ENCODE measurements at places on chromosomes 12 and 14. TPM values are rescaled to one million over a fixed set of nuclear protein-coding genes. Genes with fewer than 3 reads are reported as not detected.

The SLC10A1 gene
- total RNA-seq = not detected

The PHETA1 gene
- total RNA-seq = 5.5 TPM

DNA sequence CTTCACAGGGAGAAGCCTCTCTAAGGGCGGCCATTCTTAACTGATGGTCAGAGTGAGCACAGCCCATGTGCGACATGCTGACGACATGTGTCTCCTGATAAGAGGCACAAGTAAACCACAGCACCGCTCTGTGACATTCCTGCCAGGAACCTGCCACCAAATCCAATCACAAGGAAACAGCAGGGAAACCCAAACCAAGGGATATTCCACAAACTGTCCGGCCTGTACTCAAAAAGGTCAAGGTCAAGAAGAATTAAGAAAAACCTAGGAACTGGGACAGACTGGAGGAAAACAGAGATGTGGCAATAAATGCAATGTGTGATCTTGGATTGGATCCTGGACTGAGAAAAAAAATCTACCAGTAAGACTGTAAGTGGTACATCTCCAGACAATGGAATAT, 91.9 kb downstream of the SYNE3 start:
- no peak for DNase-seq

GRCh38 chr12:110545812-110546211, 37.3 kb downstream of the PPTC7 start:
- no peak for DNase-seq

GRCh38 chr12:49767333-49767732, 26.0 kb downstream of the TMBIM6 start:
- no peak for DNase-seq
